ENCODE measurements at places on chromosomes 5 and 9.

- no peak for DNase-seq
Observed at GRCh38 chr9:116726602-116727001, 39.5 kb downstream of the TRIM32 start.

DNA sequence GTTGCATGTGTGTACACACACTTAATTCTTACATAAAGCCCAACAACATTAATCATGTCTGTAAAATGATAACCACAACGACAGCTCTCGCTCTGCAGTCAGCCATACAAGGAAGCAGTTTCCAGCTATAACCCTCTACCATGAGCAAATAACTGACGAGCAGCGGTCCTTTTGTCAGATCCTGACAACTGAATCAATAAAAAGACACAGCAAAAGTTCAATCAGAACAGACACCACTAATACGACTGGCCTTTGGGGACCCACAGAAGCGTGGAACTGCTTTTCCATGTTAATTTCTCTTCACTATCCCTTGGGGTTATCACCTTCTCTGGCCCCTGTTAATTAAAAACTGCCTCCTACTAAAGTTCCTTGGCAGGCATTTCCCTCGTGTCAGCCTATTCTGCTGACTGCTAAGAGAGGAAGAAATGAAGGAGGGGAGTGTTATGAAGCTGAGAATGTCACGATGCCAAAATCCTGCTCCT, 722.8 kb upstream of the GRAMD2B start:
- no peak for DNase-seq

DNA sequence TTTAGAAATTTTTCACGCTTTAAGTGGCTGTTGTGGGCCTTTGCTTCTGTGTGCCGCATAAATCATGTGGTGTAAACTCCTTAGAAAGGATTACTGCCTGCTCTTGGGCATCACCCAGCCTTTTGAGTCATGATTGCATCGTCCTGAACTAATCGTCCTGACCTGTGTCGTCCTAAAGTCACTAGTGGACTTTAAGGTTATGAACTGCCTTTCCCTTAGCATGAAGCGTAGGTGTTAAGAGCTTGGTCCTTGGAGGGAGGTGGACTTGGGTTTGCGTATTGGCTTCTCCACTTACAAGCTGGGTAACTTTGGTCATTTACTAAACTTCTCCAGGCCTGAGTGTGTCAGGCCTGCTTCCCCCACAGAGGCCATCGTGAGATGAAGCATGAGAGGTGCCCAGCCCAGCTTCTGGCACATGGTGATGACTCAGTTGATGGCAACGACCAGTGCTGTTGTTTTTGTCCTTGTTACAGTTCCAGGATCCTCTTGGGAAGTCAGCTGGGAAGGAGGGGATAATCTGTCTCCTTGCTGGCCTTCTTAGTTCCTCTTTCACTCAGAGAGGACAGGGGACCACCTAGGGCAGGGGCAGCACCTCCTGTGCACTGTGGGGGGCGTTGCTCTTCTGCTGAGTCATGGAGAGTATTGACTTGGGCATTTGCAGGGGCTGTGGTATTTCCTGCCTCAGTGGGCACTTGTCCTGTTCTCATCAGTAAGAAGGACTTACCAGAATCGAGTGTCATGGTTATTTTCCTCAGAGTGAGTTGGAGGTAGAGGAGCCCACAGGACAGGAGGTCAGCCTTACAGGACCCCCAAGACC, 54.2 kb upstream of the NCS1 start:
- DNase-seq: no peak

DNA sequence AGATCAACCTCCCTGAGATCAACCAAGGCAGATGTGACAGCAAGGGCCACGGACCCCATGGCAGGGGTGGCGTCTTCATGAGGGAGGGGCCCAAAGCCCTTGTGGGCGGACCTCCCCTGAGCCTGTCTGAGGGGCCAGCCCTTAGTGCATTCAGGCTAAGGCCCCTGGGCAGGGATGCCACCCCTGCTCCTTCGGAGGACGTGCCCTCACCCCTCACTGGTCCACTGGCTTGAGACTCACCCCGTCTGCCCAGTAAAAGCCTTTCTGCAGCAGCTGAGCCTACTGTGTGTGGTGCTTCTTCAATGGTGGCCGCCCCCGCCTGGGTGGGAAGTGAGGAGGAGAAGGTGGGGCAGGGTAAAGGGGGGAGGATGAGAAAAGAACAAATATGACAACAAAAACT, 8.3 kb downstream of the GPX3 start:
- no peak for DNase-seq

DNA sequence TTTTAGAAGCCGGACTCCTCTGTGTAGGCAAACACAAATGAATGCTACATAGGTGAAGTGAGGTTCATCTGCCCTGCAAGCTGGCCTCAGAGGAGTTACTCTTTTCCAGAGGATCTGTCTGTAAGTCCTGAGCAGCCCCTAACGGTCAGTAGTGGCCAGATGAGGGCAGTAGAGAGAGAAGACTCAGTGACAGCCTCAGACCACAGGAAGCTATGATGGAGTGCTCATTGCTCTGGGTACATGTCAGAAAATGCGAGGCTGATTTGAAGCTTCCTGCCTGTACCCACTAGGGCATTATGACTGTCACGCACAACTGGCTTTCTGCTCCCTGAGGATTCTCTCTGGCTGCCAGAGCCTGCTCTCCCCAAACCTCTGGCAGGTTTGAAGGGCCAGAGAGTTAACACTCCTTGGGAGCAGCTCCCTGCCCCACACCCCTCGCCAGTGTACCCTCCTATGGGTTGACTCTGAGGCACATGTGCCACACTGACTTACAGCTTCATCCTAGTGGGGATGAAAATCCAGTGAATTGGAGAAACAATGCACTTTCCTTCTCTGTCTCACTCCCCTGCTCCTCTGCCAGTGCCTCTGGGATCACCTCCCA, 141.5 kb downstream of the GABRG2 start:
- DNase-seq: no peak
